Dermis microvascular lymphatic vessel endothelial cell (primary cell): ENCODE measurements at places on chromosomes 11 and 22. TPM values are rescaled to one million over a fixed set of nuclear protein-coding genes. Genes with fewer than 3 reads are reported as not detected.
A peak's percentile ranks its signal among the peaks of the same experiment; 100 is the strongest.

DNA sequence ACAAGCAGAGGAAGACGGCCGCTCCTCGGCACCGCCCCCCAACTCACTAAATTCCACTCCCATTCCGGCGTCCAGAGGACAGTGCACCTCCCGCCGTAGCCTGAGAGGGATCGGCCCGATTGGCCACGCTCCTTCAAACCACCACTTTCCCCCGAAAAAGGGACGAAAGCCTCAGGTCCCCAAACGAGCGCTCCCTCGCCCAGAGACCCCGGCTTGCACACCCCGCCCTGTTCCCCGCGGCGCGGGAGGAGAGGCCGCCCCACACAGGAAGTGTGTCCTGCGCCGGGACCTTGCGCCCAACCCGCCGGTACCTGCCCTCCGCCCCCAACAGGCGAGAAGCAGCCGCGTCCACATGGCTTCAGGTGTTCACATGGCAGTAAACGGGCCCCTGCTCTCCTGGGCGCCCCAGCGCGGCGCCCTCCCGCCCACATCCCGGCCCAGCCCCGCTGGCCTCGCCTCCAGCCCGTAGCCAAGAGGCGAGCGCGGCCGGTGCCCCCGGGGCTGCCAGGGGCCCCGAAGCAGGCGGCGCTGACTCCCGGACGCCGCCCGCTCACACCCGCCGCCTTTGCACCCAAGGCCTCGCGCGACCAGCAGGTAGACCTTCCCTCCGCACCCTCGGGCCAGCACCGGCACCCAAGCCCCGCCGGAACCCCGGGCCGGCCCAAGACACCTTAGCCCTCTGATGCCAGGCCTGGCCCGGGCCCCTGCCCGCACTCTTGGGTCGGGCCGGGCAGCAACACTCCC is 849 bp downstream of the TCF20 start:
- DNase-seq: peak; percentile 47

DNA sequence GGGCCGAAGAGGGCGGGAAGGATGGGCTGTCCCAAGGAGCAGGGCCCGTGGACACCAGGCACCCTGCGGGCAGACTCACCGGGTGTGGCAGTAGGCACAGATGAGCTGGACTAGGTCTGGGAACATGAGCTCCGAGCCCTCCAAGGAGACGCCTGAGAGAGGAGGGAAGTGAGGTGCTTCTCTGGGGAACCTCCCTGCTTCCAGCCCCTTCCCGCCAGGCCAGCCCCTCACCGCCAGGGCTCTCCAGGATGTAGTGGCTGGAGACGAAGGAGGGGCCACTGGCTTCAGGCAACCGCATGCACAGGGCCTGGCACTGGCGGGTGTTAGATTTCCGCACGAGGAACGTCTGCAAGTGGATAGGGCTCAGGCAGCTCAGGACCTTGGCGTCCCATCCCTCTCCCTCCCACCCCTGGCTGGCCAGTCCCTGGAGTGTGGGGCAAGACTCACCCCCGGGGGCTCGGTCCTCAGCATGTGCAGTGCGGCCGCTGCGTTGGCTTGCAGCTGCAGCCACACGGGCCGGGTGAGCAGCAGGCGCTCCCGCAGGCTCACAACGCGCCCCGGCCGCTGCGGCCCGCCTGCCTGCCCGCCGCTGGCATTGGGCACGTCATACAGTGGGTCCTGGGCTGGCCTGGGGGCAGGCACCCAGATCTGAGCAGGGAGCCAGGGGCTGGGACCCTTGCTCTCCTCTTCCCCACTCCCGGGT is 552 bp downstream of the RIN1 start:
- no peak for DNase-seq

GRCh38 chr22:30234786-30235470 is 11.6 kb downstream of the LIF start:
- DNase-seq: no peak

DNA sequence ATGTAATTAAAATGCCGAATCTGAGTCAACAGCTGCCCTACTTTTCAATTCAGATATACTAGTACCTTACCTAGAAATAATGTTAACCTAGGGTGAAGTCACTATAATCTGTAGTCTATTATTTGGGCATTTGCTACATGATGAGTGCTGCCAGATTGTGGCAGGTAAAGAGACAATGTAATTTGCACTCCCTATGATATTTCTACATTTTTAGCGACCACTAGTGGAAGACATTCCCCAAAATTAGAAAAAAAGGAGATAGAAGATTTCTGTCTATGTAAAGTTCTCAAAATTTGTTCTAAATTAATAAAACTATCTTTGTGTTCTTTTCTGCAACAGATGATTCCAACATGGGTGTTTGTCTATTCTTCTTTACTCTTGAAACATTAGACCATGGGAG is 14.1 kb downstream of the MS4A1 start:
- no peak for DNase-seq

GRCh38 chr11:48003926-48004325 is 23.6 kb downstream of the PTPRJ start:
- DNase-seq: no peak

Gene CCDC73
- under 0.01 TPM in 1 of 2 replicates, not detected in the other for total RNA-seq

DNA sequence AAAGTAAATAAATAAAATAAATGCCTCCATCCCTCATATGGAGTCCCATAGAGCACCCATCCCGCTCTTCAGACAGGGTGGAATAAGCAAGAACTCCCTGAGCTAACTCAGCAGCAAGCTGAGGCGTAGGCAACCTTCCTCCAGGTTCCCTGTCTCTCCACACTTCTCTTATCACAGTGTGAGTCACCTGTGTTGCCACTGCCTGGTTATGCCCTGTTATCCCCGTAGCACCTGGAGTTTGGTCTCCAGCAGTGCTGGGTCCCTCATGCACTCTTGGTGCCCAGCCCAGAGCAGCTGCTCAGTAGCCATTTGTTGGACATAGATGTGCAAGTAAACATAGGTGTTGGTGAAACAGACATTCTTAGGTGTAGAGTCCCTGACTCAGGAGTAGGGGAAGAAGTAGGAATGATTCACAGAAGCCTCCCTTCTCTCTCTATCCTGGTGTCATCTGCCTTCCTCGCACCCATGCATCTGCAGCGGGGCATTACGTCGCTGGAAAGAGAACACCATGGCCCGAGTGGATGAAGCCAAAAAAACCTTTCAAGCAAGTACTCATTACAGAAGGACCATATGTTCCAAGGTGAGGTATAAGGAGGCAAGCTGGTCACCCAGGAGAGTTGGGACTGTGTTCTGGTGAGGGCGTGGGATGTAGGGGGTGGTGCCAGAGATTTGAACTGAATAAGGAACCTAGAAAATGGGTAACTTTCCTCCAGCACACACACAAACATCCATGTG is 56.0 kb downstream of the PISD start:
- DNase-seq: no peak

DNA sequence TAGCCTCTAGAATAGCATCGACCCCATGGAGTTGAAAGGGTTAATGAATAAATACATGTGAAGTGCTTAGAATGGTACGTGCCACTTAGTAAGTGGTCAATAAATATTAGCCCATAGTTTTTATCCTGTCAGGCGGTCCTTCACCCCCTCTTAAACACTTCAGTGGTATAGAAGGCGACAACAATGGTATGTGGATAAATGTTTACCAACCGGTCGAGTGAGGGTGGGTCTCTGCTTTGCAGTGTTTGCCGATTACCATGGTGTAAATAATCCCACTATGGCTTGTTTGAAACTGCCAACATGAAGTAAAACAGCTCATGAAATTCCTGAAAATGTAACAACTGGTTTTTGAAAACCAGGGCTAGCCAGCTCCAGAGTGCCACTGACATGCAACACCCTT is 541.2 kb downstream of the BUD13 start:
- no peak for DNase-seq

Gene HEPACAM
- under 0.01 TPM in 2 replicates for total RNA-seq

DNA sequence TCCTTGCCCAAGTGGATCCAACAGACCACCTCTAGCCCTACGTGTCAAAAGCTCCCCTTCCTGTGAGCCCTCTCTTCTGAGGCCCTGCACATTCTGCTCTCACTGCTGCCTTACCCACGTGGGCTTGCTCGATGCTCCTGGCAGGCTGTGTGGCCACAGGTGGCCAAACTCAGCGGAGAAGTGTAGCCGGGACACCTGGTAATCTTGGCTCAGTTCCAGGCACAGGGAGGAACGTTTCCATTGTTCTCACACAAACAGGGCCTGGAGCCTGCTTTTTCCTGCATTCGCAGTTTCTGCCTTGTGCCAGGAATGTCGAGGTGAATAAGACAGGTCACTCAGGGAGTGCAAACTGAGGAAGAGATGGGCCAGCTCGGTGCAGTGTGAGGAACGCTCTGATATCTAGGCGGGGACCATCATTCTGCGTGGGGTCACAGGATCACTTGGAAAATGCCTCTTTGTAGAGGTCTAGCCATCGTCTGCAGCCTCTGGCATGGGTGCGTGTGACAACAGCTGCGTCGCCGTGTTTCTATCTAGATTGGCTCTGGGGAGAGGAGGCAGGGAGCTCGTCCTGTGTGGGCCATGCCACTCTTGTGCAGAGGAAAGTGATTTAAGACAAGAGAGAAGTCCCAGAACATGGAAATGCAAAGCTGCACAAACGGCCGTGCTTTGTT is 127.6 kb upstream of the PARVA start:
- DNase-seq: peak; percentile 93

Gene RHOG
- 8.1 and 17.7 TPM in 2 replicates for total RNA-seq

Gene MIAT
- 0.13 and 0.38 TPM in 2 replicates for total RNA-seq

DNA sequence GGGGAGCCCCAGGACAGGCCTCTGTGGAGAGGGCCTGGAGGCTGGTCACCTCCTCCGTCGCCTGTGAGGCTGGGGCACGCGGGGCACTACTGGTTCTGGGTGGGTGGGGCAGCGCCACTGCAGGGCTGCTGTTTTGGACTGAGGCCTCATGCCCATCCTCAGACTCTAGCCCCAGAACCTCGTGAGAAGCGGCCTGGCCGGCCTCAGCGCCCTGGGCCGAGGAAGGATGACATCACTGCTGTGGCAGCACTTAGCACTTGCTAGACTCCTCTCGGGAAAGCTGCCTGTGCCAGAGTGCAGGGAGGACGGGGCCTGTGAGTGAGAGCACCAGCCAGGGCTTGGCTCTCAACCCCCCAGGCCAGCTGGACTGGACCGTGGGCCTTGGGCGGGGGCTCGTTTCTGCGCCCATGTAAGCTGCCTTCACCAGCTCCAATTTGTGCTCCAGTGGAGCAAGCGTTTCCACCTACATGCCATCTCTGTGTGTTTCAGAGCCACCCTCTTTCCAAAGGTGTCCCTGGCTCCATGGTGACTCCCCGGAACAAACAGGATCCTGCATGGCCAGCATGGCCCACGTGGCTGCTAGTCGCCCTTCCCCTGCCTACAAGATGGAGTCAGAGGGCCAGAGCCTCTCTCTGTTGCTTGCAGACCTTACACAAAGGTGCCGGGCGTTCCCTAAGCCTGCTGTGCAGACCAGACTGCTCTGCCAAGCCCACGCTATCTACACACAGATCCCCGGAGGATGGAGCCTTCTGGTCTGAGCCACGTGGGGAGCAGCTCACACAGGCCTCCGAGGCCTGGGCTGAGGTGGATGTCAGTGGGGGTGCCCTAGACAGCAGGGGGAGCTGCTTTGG is 102.9 kb downstream of the CTTN start:
- DNase-seq: no peak

- peak; percentile 49 for DNase-seq
Measured at GRCh38 chr11:103800406-103801114, 235.9 kb upstream of the DDI1 start.

Gene MAP6
- 0.26 and 0.51 TPM in 2 replicates for total RNA-seq

GRCh38 chr22:20964090-20964798 is 2.8 kb upstream of the AIFM3 start:
- no peak for DNase-seq

DNA sequence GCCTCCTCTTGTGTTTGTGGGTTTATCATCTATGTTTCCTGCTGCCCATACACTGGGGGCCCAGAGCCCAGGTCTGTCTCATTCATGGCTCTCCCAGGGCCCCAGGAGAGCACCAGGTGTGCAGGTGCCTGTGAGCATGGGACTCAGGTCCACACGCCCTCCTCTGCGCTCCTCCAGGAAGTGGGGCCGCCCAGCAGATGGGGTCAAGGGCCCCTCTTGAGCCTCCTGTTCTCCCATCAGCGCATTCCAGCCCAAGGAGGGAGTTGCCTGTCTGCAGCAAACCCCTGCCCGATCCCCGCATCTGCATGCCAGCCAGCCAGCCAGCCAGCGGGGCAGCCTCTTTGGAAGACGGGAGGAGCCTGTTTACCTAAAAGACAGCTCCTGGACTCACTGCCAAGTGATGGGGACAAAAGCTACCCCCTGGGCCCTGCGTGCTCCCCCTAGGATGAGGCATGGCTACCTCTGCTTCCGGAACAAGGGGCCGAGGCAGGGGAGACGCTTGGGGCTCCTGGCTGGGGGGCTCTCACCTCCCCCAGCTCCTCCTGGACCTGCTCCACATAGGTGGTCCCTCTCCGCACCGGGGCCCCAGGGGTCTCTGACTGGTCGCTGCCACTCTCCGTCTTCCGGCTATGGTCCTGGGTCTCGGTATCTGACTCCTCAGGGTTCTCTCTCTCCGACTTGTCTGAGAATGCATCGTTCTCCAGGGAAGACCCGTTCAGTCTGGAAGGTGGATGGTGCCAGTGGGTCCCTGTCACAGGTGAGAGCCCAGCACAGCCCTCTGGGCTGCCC is 49.7 kb upstream of the CARS1 start:
- DNase-seq: no peak
